Brain pericyte (primary cell): ENCODE measurements at places on chromosomes 16 and 17.
A peak's percentile ranks its signal among the peaks of the same experiment; 100 is the strongest.

- DNase-seq, result no peak
Measured at GRCh38 chr16:695355-696089, 5.3 kb upstream of the WDR24 start.

GRCh38 chr17:17416007-17416399, 60.8 kb upstream of the MED9 start:
- DNase-seq, result no peak

- DNase-seq, result no peak
Measured at GRCh38 chr17:63041722-63042121, 75.7 kb downstream of the TANC2 start.

DNA sequence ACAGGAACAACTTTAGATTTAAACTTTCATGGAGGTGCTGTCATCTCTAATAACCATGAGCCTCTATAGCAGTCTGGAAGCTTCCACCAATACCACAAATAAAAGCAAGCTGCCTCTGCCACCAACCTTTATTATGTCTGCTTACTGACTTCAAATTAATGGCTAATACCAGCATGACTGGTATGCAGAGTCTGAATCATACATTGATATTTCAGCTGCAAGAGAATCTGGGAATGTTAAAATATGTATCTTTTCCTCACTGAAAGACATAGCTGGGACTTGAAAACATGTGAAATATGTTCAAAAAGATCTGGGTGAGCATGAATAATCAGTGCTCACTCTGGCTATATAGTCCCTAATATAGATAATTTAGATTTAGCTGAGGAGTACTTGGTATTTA, 488.6 kb downstream of the CDH8 start:
- DNase-seq, result no peak

GRCh38 chr17:63258785-63259184, 187.3 kb downstream of the CYB561 start:
- no peak for DNase-seq

DNA sequence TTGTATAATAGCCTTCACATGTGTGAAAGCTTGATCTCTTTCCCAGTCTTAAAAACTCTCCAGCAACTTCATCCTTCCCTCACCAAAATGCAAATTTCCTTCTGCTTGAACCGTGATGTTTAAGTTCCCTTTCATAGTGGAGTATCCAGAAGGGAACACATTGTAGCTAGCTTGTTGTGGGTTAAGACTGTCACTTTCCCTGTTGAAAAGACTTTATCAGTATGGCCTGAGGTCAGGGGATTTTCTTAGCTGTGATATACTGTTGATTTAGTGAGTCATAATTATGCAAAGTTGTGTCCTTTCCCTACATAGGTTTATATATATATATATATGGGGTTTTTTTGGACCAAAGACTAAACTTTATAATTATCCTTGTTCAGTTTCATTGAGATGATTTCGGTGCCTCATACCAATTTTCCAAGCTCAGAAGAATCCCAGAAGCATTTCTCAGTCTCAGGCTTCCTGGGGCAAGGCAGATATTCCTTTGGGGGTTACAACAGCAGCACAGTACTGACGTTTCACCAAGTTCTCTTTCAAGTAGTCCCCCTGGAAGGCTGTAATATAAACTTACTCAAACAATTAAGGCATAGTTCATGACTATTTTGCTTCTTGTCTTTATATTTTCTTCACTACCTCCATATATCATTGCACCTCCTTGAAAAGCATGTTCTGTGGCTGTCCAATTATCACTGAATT, 35.7 kb downstream of the ESRP2 start:
- DNase-seq, result no peak

DNA sequence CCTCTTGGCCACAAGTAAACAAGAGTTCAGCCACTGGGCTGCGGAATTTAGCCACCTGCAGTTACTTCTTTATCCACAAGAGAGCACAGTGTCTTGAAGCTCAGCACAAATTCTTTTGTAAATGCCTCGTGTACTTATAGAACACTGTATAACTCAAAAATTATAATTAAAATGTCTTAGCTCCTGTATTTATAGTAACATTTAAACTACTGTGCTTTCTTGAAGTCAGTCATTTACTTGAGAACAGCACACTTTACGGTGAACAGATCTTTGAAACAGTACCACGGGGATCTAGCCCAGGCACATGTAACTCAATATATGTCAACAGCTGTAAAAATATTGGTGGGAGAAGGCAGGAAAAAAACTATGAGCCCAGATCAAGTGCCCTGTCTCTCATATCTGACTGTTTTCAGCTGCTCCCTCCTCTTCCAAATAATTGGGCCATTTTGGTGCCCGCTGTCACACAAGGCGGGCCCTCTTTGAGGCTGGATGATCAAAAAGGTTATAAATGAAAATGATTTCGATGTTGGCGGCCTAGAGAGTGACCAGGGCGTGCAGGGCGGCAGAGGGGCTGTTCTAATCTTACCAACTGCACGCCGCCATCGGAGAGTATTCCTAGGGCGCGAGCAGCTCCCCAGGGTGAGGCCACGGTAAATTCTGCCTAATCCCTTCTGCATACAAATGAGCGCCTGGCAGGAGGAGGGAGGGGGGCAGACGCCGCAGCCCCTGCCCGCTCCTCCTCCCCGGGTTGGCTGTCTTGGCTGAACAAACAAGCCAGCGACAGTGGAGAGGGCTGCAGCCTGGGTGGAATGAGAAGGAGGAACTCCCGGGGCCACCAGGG, 183.2 kb downstream of the C16orf78 start:
- peak; percentile 54 for DNase-seq

- no peak for DNase-seq
Measured at GRCh38 chr16:3536271-3536731, 35.5 kb downstream of the CLUAP1 start.

DNA sequence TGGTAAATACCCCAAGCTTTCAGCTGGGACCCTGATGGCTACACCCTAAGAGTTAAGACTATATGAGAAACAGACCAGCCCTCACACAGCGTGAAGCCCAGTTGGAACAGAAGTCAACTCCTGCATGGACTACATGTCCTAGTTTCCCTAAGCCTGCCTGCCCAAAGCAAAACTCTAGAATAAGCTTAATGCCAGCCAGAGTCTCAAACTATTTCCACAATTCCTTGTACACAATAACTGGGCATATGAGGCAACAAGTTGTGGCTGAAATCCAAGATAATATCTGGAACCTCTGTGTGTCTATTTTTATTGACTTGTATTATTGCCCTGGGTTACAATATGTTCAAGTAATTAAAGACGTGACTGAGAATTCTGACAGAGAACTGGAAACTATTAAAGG, 19.4 kb downstream of the MYH10 start:
- no peak for DNase-seq

DNA sequence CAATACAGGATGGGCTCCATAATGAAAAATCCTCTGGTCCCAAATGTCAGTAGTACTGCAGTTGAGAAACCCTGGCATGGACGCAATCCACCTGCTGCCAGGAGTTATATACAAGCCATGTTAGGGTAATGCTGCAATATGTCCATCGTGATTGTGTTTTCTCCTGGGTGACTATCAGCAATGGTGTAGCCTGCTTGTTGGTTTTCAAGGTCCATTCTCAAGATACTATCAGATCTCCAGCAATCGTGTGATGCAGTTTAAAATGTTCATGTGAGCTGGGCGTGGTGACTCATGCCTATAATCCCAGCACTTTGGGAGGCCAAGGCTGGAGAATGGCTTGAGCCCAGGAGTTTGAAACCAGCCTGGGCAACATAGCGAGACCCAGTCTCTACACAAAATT, 24.0 kb downstream of the ABCC1 start:
- DNase-seq, result no peak

GRCh38 chr17:78708510-78708973, 73.5 kb downstream of the CYTH1 start:
- DNase-seq, result no peak

GRCh38 chr17:57955183-57955931, at the start of gene CUEDC1:
Gene CUEDC1 (minus strand): TSS chr17:57955412. CDS start chr17:57885564, 69,848 bp downstream.
- DNase-seq, result no peak

DNA sequence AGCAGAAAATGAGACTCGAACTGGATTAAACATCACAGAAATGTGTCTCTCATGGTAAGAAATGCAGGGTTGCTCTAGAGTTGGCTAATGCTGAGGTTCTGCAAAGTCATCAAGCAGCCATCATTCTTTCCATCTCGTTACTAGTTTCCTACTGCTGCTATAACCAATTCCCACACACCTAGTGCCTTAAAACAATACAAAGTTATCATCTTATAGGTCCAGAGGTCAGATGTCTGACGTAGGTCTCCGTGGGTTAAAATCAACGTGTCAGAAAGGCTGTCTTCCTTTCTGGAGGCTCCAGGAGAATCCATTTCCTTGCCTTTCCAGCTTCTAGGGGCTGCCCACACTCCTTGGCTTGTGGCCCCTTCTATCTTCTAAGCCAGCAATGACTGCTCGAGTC, 118.6 kb downstream of the STX8 start:
- no peak for DNase-seq

DNA sequence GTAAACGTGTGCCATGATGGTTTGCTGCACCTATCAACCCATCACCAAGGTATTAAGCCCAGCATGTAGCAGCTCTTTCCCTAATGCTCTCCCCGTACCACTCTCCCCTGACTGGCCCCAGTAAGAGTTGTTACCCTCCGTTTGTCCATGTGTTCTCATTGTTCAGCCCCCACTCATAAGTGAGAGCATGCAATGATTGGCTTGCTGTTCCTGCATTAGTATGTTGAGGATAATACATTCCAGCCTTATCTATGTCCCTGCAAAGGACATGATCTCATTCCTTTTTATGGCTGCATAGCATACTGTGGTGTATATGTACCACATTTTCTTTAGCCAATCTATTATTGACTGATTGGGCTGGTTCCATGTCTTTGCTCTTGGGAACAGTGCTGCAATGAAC, 1294.9 kb upstream of the CDH8 start:
- DNase-seq, result no peak

- no peak for DNase-seq
Measured at GRCh38 chr17:79607940-79608623, 2.8 kb downstream of the RBFOX3 start.

GRCh38 chr16:50697881-50698767, 4.7 kb downstream of the NOD2 start:
- no peak for DNase-seq

DNA sequence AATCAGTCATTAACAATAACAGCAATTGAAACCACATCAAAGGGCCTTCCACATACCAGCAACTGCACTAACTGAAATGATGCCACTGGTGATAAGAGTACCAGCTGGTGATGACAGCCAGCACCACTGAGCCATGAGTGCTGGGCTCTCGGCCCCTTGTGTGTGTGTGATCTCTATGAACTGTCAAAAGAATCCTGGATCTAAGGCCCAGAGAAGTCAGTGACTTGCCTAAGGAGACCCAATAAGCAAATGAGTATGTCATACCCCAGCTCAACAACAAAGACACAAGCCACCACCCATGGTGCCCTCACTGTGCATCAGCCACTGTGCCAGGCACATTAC, 220.9 kb downstream of the ZNF423 start:
- no peak for DNase-seq

DNA sequence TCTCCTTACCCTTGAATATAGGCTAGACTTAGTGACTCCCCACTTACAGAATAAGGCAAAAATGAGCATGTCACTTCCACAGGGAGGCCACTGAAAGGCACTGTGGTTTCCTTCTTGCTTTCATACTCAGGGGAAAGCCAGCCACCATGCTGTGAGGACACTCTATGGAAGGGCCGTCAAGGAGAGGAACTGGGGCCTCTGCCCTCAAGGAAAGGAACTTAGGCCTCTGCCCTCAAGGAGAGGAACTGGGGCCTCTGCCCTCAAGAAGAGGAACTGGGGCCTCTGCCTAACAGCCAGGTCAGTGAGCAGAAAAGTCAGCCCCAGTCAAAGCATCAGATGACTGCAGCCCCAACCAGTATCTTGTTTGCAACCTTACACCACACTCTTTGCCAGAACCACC, 30.1 kb downstream of the VPS35 start:
- DNase-seq, result no peak

GRCh38 chr16:27426423-27427408, 24.7 kb downstream of the IL21R start:
- peak; percentile 60 for DNase-seq

GRCh38 chr16:78217276-78217675, 117.8 kb downstream of the WWOX start:
- no peak for DNase-seq

DNA sequence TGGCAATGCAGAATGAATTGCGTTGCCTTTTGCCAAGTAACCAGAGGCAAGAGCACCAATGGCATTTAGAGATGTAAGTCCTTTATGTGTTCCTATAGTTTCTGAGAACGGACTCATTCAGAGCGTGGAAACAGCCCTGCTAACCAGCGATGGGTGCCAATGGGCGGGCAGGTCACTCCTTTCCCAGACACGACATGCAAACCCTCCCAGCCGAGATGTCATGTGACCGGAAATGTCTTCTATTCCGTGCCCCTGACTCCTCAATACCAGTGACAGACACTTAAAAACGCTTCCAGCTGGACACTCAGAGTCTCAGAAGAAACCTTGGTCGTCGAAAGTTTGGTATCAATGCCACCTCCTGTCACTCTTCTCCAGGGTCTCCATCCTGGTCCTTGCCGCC, 3.2 kb downstream of the FBF1 start:
- no peak for DNase-seq

- DNase-seq, result no peak
Measured at GRCh38 chr16:29313559-29314048, 92.9 kb downstream of the NPIPB11 start.

GRCh38 chr17:7717756-7718350, 309 bp downstream of the DNAH2 start:
- no peak for DNase-seq

DNA sequence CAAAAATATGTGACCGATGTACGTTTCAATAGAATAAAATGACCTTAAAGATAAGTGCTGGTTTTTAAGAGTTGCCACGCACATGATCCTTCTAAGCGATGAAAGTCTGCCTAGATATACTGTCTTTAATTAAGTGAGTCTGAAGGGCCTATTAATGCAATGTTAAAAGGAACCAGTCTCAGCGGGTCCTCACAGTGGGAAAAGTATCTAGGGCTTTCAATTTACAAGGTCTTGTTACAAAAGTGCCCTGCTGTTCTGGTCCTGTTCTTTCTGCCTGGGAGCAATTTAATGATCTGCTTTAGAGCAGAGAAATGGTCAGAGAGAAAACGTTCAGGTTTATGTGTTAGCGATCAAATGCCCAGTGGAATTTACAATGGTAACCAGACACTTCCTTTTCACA, 864.0 kb downstream of the KCNJ2 start:
- no peak for DNase-seq
